Stimulated activated CD4-positive, alpha-beta T cell treated with anti-CD3 and anti-CD28 coated beads, Interleukin-4, amount 100 ng/mL, for 24 hours (primary cell): ENCODE measurements at places on chromosomes 5 and 9.
A peak's percentile ranks its signal among the peaks of the same experiment; 100 is the strongest.

DNA sequence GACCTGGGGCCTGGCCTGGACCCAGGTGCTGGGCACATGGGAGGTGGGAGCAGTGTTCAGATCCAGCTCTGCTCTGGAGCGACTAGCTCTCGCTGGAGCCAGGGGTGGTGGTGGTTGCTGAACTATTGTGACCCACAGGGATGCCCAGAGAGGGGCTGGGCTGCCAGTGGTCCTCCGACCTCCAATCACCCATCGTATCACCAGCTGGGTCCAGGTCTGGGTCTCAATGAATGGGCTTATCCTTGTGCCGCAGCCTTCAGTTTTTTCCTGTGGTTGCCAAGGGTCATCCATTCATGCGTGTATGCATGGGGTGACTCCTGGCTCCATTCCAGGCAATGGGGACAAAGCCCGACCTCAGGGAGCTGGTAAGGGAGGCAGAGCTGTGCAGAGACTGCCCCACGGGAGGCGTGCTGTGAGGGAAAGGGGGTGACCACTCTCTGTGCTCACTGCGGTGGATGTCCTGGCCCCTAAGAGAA is 68.6 kb upstream of the RNF130 start:
- DNase-seq = no peak

DNA sequence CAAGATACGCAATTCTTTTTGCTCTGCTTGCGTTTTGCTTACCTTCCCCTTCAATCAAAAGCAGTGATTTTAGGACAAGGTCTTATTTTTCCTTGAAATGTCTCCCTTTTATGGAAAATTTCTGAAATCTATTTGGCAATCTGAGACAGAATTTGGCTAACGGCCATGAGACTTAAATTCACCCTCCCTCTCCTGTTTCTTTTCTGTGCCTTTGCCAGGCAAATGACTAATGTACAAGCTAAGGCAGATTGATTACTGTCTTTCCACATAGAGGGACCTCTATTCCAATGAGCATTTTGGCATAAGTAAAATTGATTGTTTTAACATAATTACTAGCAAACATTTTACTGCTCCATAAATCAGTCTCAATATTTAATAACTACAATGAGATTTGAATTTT is 31.7 kb downstream of the FAM81B start:
- no peak for DNase-seq

- DNase-seq = no peak
Observed at GRCh38 chr5:124868676-124869075, 122.2 kb upstream of the ZNF608 start.

DNA sequence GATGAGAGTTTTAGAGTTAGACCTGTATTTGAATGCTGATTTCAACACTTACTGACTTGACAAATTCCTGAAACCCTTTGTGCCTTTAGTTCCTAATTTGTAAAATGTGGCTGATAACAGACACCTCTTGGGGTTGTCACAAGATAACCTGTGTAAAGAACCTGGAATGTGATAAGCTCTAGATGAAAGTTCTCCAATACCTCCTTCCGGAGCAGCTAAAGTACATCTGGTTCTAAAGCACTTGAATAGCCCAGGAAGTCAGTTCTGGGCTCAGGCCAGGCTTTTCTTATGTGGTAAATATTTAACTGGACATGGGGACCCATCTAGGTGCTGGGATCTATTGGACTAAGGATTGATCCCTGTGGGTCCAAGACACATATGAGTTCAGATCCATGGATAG is 310.8 kb upstream of the ADAMTSL1 start:
- no peak for DNase-seq

GRCh38 chr5:11363631-11364178 is 540.5 kb downstream of the CTNND2 start:
- DNase-seq = no peak

DNA sequence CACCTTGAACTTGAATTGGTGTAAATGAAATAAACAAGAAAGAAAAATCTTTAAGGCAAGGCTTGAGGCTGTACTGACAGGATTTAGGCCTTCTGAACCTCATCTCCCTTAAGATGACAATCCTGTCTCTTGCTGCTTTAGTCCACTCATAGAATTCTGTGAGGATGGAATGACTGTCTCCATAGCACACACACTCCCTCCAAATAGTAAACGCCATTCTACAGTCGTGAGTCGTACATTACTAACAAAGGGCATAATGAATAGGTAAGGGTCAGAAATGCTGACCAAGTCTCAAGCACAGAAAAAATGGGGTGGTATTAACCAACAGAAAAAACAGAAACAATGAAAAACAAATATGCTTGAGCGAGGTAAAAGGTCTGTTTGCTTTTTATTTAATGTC is 71.8 kb upstream of the SIMC1 start:
- no peak for DNase-seq

- no peak for DNase-seq
Observed at GRCh38 chr9:134880484-134881312, at the start of gene FCN2. TSS of gene FCN2 (plus strand) at chr9:134880810. CDS start at chr9:134880822, 12 bp downstream.

DNA sequence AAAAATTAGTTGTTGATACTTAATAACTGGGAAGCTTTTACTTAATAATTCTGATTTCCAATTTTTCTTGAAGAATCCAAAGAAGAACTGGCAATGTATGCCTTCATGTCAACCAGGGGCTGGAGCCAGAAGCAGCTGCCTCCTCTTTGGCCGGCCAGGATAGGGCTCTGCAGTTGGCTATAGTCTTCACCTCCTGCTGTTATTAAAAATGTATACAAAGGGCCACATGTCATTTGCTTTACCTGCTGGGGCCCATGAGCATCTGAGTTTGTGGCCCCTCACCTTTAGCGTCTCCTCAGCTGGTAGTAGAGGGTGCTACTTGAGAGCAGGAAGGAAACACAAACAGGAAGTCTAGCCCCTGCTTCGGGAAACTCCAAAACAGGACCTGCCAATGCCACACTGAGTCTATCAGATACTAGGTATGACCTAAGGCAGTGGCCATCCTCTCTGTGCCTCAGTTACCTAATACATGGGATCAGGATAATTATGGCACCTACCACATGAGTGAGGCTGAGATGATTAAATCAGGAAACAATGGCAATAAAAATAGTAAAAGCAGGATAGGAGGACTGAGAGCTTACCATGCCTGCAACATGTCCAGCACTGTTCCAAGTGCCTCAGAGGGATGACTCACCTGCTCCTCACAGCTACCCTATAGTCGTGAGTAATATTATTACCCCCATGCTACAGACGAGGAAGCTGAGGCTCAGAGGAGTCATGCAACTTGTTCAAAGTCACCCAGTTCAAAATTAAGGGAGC is 21.3 kb downstream of the CCDC69 start:
- DNase-seq = peak; percentile 56

DNA sequence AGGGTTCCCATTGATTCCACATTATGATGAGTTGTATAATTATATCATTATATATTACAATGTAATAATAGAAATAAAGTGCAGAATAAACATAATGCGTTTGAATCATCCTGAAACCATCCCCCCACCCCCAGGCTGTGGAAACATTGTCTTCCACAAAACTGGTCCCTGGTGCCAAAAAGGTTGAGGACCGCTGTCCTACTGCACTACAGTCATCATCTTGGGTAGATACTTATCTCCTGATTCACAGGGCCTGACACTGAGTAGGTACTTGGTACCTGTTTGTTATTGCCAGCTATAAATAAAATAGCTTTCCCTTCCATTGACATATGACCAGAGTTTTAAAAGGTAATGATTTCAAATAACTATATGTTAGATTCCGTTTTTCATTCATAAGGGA is 25.6 kb downstream of the ANP32B start:
- no peak for DNase-seq

GRCh38 chr5:41065691-41066335 is 5.3 kb downstream of the MROH2B start:
- no peak for DNase-seq

GRCh38 chr5:87729781-87730180 is 317.1 kb upstream of the CCNH start:
- no peak for DNase-seq

DNA sequence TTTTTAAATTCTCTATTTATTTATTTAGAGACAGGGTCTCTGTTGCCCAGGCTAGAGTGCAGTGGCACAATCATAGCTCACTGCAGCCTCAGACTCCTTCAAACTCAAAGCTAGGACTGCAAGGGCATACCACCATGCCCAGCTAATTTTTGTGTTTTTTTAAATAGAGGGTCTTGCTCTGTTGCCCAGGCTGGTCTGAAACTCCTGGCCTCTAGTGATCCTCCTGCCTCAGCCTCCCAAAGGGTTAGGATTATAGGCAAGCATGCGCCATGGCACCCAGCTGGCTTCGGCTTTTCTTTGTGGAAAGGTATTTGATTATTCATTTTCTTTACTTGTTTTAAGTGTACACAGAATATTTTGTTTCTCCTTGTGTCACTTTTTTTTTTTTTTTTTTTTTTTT is 5.2 kb downstream of the ZNF346 start:
- no peak for DNase-seq

DNA sequence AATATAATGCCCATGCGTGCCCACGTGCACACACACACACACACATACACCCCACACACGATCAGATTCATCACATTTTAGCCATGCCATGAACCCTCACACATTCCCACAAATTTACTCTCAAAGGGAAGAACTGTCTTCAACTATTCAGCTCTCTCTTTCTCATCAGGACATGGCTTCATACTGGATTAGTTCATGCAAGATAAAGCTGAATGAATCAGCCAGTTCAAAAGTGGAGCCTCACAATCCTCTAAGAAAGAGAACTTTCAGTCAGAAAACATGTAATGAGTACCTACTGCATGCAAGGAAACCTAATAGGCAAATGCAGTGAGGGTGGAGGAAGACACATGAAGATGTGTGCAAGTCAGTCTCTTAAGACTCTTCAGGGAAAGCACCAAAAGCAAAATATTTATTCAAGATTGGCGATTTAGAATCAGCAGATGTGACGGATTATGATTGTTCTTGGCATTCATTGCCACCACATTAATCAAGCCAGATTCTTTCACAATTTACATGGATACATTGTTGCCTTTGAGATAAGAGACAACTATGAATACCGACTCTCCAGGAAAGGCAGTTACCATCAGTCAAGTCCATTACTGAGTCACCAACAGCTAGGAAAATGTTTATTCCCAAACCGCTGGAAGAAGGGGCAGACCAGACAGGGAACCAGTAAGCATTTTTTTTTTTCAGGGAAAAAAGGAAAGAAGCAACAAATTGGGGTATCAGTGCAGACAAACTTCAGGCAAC is 30.3 kb upstream of the PUM3 start:
- DNase-seq = no peak

- peak; percentile 25 for DNase-seq
Observed at GRCh38 chr5:96876292-96876850, at the start of gene ERAP2. TSS of gene ERAP2 (plus strand) at chr5:96876500. CDS start at chr5:96879686, 3,186 bp downstream.

- DNase-seq = no peak
Observed at GRCh38 chr9:129148463-129149204, 29.4 kb downstream of the IER5L start.

GRCh38 chr5:14038341-14038959 is 94.0 kb upstream of the DNAH5 start:
- no peak for DNase-seq

GRCh38 chr9:101727612-101728524 is 10.6 kb downstream of the GRIN3A start:
- DNase-seq = peak; percentile 6

GRCh38 chr9:87087197-87087596 is 139.9 kb upstream of the GAS1 start:
- DNase-seq = no peak

DNA sequence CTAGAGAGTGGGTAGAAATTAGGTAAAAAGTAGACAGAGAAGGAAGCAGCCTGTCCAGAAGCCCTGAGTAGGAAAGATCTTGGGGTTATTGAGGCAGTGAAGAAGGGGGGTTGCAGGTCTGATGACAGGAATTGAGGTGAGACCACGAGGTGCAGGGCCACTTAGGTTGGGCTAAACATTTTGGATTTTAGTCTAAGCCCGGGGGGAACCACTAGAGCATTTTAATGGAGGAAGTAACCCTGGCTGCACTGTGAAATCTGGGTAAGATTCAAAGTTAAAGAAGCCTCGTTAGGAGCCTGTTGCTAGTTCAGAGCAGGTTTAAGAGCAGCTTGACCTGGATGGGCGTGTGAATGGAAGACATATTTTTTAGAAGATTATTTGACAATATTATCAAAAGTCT is 38.3 kb downstream of the MAP3K1 start:
- no peak for DNase-seq

GRCh38 chr5:76114179-76114851 is 31.1 kb downstream of the SV2C start:
- no peak for DNase-seq

- no peak for DNase-seq
Observed at GRCh38 chr5:5246736-5247135, 106.6 kb downstream of the ADAMTS16 start.

GRCh38 chr5:147691130-147691529 is 91.4 kb downstream of the JAKMIP2 start:
- DNase-seq = no peak

- no peak for DNase-seq
Observed at GRCh38 chr5:163661360-163661759, 155.9 kb downstream of the MAT2B start.

- no peak for DNase-seq
Observed at GRCh38 chr5:54889826-54890225, 95.6 kb downstream of the ESM1 start.

GRCh38 chr5:131994090-131994489 is 17.4 kb downstream of the ACSL6 start:
- no peak for DNase-seq

GRCh38 chr5:96110300-96110699 is 148.6 kb upstream of the ELL2 start:
- no peak for DNase-seq

DNA sequence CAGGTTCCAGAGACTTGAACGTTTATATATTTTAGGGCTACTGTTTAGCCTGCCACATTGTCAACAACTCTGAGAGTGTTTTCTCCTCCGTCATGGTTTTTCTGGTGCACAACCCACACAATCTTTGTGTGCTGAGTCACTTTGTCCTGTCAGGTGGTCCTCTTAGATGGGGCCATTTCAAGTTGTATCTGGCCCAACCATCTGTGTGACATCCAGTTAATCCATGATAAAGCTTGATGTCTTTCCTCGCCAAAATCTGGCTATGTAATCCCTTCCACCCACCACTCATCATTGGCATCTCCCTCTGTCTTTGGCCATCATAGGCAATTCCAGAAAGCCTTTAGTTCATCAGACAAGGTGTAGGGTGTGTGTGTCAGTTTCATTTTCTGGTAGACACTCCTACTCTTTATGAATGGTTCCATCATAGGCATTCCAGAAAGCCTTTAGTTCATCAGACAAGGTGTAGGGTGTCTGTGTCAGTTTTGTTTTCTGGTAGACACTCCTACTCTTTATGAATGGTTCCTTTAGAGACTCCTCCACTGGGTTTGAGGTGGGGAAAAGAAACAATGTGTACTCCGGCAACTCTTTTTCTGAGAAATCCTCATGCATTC is 282.0 kb upstream of the ACTBL2 start:
- no peak for DNase-seq

GRCh38 chr5:111932628-111933027 is 175.6 kb upstream of the NREP start:
- no peak for DNase-seq

- DNase-seq = no peak
Observed at GRCh38 chr5:74765201-74765600, 1.7 kb downstream of the GFM2 start.

DNA sequence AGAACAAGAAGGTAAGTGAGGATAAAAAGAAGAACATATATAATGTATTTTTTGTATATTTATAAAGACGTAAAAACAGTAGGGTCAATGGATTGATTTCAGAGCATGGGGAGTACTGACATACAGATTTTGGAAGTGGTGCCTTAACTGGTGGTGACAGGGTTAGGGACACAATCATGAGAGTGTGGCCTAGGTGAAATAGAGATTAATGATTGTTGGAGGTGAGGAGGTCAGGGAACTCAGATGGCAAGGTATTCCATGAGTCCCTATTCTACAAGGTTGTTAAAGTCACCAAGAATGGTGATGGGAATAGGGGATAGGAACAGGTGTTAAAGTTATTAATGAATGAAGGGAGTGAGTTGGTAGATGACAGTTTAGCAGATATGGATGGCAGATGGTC is 210.8 kb downstream of the SEMA6A start:
- no peak for DNase-seq
